ENCODE measurements at places on chromosomes 7 and 10. TPM values are rescaled to one million over a fixed set of nuclear protein-coding genes. Genes with fewer than 3 reads are reported as not detected.

Gene SPDYE9
- not detected for total RNA-seq

Gene CHST15
- 76.1 TPM for total RNA-seq

Gene STYXL1
- 19.6 TPM for total RNA-seq

Gene CALHM1
- not detected for total RNA-seq

Gene MPP7
- 51.9 TPM for total RNA-seq

Data from esophagus muscularis mucosa (tissue), 4 donors.